ENCODE measurements at places on chromosomes 3 and 15. TPM values are rescaled to one million over a fixed set of nuclear protein-coding genes. Genes with fewer than 3 reads are reported as not detected.

DNA sequence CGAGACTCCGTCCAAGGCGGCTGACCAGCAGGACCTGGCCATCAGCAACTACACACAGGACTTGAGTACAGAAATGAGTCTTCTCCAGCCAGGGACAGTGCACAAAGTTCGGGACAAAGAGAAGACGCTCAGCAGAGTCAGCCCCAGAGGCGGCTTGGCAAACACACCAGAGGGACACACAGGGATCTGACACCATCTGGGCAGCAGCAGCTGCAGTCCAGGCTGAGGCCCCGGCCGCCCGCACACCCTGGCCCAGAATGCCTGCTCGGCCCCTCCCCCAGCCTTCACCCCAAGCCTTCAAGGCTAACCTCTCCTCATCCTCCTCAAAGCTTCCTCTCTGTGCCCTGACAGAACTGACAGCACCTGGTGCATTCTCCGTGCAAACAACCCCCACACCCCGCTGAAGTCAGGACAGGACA, 61.1 kb downstream of the XXYLT1 start:
- no peak overlapping the region for H3K4me3 ChIP-seq
- H3K36me3 ChIP-seq = no peaks in the 10 kb centered on the region
- no peaks in the 10 kb centered on the region for H3K27me3 ChIP-seq
- no peak overlapping the region for H3K27ac ChIP-seq
- no peak for DNase-seq

RTP1 gene
- polyA plus RNA-seq = not detected

ARIH1 gene
- 24.3 TPM for polyA plus RNA-seq

DNA sequence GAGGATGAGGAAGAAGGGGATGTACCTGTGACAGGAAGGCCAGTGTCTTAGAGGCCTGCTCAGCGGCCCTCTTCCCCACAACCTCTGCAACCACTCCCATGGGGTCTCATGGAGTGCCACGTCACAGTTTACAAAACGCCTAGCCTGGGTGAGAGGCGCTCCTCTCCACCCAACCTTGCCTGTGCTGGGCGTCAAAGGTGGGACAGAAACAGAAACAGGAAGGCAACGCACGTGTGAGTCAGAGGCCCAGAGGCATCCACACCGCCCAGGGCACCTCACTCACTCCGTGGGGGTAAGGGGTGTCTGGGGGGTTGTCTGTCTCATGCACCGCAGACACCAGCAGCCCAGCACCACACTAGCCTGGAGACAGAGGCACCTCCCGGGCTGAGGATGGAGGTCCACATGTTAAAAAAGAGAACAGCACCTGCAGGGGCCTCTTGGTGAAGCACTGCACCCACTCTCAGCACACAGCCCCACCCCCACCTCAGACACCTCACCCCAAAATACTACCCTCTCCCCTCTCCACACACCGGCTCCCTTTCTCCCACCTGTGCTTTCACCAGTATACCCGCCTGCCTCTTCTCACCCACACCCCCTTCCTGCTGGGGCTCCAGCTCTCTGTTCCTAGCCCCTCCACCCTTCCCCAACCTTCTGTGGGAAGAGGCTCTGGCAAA, 4.7 kb upstream of the CALML4 start:
- DNase-seq = peak; percentile 11
- no peaks in the 10 kb centered on the region for H3K27me3 ChIP-seq
- H3K27ac ChIP-seq = no peak overlapping the region
- no peaks in the 10 kb centered on the region for H3K4me1 ChIP-seq

DNA sequence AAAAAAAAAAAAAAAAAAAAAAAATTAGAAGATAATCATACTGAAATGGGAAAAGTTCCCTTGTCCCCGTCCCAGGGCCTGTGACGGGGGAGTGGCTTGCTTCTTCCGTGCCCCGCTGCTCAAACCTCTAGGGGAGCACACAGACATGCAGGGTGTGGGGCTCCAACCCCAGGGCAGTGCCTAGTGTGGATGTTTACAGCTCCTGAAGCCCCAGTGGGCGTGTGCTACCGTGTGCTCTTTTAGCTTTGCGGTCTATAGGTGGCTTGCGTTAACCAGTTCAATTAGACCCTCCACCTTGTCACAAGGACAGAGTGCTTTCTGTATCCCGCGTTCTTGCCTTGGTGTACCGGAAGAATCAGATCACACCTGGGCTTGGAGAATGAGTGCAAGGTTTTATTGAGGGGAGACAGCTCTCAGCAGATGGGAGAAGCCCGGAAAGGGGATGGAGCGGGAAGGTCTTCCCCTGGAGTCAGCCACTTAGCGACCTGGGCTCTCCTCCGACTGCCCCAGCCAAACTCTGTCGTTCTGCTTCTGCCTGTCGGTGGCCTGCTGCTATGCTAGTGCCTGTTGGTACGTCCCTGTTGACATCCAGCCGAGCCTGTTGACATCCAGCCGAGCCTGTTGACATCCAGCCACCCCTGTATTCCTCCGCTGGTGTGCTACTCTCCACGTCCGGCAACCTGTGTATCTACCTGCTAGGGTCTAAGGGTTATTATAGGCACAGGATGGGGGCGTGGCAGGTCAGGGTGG, 569.8 kb downstream of the VGLL3 start:
- no peaks in the 10 kb centered on the region for H3K4me1 ChIP-seq
- H3K4me3 ChIP-seq = no peak overlapping the region
- no peak overlapping the region for H3K27ac ChIP-seq
- no peaks in the 10 kb centered on the region for H3K36me3 ChIP-seq
- no peak for DNase-seq

DNA sequence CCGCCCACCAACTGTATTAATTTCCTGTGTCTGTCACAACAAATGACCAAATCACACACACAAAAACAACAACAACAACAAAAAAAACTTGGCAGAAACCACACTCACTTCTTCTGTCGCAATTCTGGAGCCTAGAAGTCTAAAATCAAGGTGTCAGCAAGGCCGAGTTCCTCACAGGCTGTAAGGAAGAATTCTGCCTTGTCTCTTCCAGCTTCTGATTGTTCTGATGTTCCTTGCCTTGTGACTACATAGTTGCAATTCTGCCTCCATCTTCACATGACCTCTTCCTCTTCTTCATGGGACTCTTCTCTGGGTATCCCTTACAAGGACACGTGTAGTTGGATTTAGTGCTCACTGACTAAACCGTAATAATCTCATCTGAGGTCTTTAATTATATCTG, 61.4 kb downstream of the IL12A start:
- no peaks in the 10 kb centered on the region for H3K27me3 ChIP-seq
- H3K4me3 ChIP-seq = no peak overlapping the region
- no peak for DNase-seq
- H3K4me1 ChIP-seq = no peaks in the 10 kb centered on the region

GRCh38 chr3:55571216-55571813, 84.2 kb upstream of the WNT5A start:
- no peaks in the 10 kb centered on the region for H3K36me3 ChIP-seq
- H3K4me3 ChIP-seq = no peak overlapping the region
- H3K27me3 ChIP-seq = no peaks in the 10 kb centered on the region
- no peaks in the 10 kb centered on the region for H3K4me1 ChIP-seq
- no peak overlapping the region for H3K27ac ChIP-seq
- no peak for DNase-seq

DNA sequence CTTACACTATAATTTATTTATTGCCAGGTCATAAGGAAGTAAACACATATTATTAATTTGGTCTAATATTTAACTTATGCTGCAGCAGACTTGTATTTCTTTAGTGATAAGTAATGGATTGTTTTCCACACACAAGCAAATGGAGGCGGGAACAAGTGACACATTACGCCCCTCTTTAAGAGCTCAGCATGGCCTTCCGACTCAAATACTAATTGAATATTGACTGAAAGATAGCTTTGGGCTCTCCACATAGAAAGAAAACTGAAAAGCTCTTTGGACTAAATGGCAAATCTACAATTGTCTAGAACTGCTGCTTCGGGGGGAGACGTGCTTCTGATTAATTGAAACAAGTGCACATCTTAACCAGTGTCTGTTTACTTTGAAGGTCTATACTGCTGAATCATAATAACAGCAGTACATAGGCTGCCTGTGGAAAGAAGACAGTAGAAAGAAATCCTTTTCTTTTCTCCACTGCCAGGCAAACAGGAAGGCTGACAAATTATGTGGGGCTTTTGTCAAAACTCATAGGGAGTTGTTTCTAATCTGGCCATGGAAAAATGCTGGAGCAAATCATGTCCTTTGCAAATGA, 15.9 kb downstream of the CADPS start:
- no peak for DNase-seq
- H3K36me3 ChIP-seq = no peaks in the 10 kb centered on the region
- no peaks in the 10 kb centered on the region for H3K27me3 ChIP-seq

- H3K27ac ChIP-seq = no peak overlapping the region
- no peak overlapping the region for H3K4me3 ChIP-seq
- peaks cover 18% of the 10 kb centered on the region for H3K4me1 ChIP-seq
- no peak for DNase-seq
These were observed 123.6 kb upstream of the BHLHE40 start for GRCh38 chr3:4855676-4856075.

XPC gene
- 44.0 TPM for polyA plus RNA-seq

ACAN gene
- not detected for polyA plus RNA-seq

GRCh38 chr3:115862849-115863248, 239.5 kb downstream of the GAP43 start:
- no peaks in the 10 kb centered on the region for H3K27me3 ChIP-seq
- DNase-seq = no peak
- H3K27ac ChIP-seq = no peak overlapping the region
- no peak overlapping the region for H3K4me3 ChIP-seq
- H3K36me3 ChIP-seq = no peaks in the 10 kb centered on the region

DNA sequence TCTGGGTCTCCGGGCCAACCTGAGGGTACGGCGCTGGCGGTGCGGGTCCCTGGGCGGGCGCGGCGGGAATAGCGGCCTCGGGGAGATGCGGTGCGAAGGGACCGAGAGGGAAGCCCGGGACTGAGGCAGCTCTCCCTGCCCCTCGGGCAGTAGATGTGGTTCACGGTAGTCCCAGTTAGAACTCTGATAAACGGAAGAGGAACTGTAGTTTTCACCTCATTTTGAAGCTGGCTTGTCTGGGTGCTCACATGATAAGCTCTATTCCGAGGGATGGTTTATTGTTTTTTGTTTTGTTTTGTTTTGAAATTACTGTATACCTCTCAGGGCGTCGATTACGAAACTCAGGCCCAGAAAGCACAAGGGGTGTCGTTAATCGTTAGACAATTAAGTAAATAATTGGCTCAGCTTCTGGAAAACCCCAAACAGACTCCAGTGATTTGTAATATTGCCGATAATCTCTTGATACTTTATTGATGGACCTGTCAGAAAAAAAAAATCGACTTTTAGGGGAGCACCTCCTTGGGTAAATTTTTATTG, 413 bp downstream of the NUSAP1 start:
- DNase-seq = no peak
- peak overlapping the region; percentile 98 for H3K4me3 ChIP-seq
- H3K36me3 ChIP-seq = no peaks in the 10 kb centered on the region
- peaks cover 8% of the 10 kb centered on the region for H3K4me1 ChIP-seq

DNA sequence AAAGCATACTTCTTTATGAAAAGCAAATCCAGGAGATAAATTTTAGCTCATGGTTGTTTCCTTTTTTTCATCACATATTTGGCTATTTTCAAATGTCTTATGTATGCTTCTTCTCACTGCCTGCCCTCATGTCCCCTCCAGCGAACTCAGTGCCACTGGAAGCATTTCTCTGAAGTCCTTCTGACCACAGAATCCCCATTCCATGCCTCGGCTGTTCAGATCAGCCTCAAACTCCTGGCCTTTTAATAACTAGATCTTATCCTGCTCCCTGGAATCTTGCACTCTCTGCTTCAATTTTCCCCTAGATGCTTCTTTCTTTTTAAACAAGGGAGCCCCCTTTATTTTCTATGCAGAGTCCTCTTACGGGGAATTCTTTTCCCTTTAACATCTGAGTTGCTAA, 10.1 kb downstream of the ETV5 start:
- H3K27me3 ChIP-seq = peaks cover 21% of the 10 kb centered on the region
- no peak overlapping the region for H3K4me3 ChIP-seq
- no peaks in the 10 kb centered on the region for H3K4me1 ChIP-seq
- H3K27ac ChIP-seq = no peak overlapping the region
- H3K36me3 ChIP-seq = no peaks in the 10 kb centered on the region
- no peak for DNase-seq

FBXO45 gene
- polyA plus RNA-seq = 5.6 TPM

DNA sequence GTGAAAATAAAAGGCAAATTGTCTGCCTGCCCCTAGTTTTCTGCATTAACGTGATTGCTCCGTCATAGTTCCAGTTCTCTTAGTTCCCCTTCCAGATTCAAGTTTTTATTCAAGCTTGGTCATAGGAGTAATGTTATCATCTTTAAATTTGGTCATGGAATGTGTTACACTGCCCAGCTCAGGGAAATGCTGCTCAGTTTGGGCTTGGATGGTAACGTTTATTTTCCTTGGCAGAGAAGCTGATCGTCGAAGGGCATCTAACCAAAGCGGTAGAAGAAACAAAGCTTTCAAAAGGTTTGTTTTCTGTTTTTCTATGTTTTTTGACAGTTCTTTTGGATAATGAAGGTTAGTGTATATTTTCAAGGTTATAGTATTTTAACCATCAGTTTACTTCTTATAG, 118.4 kb upstream of the FLNB start:
- H3K27ac ChIP-seq = no peak overlapping the region

SEMA3F gene
- not detected for polyA plus RNA-seq

BFSP2 gene
- polyA plus RNA-seq = 0.82 TPM

ANKRD34C gene
- not detected for polyA plus RNA-seq

DNA sequence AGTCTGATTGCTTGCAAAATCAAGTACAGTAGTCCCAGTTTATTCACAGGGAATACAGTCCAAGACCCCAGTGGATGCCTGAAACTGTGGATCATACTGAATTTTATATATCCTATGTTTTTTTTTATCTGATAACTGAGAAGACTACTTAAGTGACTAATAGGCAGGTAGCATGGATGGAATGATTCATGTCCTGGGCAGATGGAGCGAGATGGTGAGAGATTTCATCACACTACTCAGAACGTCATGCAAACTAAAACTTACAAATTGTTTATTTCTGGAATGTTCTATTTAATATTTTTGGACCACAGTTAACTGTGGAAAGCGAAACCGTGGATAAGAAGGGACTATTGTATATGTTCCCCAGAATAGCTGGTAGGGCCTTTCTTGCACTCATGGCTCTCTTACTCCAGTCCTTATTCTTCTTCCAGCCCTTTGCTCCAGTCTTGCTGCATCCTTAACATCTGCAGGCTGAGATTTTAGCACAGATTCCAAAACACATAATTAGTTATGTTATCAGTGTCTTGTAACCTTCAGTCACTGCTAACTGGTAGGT, 290.0 kb downstream of the ADAMTSL3 start:
- no peak for DNase-seq
- H3K27ac ChIP-seq = no peak overlapping the region
- no peaks in the 10 kb centered on the region for H3K27me3 ChIP-seq
- H3K4me3 ChIP-seq = no peak overlapping the region

DNA sequence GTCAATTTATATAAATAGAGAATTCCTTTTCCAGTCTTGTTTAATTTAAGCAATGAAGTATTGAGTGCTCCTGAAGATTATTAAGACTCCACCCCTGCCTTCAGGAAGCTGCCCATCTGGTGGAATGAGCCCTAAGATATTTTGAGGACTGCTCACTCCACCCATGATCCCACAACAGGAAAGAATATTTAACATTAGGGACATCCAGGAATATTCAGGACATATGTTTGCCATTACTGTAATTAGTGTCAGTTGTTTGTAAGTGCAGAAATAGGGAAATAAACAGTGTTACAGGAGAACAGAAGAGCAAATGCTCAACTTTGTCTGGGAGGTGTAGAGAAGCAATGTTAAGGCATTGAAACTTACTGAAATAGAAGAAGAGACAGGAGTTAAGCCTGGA, 375.0 kb downstream of the ROBO2 start:
- H3K4me1 ChIP-seq = no peaks in the 10 kb centered on the region
- H3K36me3 ChIP-seq = no peaks in the 10 kb centered on the region
- no peaks in the 10 kb centered on the region for H3K27me3 ChIP-seq

Measured in CD8-positive, alpha-beta memory T cell (primary cell).